Stimulated activated CD4-positive, alpha-beta T cell treated with anti-CD3 and anti-CD28 coated beads, Interleukin-4, amount 100 ng/mL, for 48 hours (primary cell): ENCODE measurements at places on chromosomes 7 and 10.

DNA sequence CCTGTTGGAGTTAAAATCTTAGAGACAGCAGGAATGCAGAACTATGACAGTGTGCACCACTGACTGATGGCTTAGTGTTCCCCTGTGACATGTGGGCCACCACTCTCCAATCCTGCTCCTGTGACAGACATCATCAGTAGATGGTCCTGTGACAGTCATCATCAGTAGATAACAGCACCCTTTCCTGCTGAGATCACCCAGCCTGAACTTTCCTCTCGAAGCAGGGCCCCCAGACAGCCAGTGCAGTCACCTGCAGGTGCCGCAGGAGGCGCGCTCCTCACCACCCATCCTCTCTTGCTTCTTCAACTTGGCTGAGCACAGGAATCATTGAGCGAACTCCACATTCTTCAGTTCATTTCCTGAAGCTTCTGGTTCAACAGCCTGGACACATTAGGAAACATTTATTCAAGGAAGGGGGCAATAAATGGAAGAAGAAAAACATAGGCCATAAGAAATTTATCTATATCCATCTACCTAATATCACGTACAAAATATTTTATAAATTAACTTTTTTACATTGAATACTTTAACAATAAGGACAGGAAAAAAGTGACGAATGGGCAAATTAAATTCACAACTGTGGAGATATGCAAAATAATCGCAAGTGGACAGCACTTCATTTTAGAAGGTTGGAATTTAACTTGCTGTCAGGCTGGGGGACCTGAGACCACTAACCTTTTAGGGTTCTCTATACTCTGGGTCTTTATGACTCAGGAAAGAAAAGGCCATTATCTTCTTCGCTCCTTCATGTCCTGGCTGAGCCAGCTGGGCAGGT lies 32.0 kb upstream of the MKI67 start:
- no peak for DNase-seq

DNA sequence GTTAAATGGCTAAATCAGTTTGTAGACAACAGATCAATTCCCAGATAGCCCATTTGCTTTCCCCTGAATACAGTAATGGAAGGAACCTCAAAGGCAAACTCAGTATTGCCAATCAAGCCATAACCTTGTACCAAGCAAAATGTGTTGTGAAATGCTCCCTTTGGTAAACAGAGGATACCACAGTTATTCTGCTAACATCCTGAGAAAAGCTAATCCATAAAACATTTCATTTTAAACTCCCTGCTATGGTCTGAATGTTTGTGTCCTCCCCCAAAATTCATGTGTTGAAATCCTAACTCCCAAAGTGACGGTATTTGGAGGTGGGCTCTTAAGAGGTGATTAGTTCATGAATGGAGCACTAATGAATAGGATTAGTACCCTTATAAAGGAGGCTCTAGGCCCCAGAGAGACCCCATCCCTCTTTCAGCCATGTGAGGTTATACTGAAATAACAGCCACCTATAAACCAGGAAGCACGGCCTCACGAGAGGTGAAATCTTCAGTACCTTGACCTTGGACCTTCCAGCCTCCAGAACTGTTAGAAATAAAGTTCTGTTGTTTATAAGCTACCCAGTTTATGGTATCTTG lies 89.3 kb upstream of the RNF148 start:
- DNase-seq: no peak

GRCh38 chr10:76879116-76879913 lies 758.3 kb downstream of the KCNMA1 start:
- no peak for DNase-seq

DNA sequence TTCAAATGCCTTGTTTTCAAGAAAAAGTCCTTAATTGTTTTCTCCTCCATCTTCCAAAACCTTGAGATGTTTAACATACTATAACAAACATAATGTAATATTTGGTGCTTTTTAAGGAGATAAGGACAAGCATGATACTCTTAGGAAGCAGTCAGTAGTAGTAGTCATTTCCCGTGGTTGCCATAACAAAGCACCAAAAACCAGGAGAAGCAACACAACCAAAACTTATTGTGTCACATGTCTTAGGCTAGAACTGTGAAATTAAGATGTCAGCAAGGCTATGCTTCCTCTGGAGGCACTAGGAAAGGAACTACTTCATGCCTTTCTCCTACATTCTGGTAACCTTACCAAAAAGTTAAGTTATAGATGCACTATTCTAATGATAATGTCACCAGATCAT lies 106.8 kb downstream of the MBL2 start:
- DNase-seq: no peak

- no peak for DNase-seq
Observed at GRCh38 chr10:75291805-75292204, 56.0 kb upstream of the COMTD1 start.

DNA sequence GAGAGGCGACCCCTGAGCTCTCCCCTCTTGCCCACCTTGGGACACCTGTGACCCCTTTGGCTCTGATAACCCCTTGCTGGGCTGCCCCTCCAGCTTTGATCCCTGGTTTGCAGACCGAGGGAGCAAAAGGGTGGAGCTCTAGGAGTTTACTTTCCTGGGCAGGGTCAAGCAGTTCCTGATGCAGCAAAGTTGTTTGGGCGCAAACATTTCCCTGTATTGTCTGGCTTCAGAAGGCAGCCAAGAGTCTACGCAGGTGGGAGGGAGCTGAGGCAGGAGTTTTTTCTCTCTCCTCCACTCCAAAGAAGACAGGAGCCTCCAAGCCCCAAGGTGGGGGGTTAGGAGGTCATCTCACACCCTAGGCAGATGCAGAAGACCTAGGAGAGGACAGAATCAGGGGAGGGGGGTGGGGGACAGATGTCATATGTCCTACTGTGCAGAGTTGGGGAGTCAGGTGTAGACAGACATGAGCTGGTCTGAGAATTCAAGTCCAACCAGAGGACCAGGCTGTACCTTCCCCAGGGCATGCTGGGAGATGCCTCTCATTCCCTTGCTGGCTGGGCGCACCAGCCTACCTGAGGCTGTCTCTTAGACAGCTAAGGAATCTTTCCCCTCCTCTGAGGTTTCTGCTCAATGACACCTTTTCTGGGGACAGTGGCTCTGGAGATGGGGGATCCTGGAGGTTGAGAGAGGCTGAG lies 20.5 kb downstream of the TMEM270 start:
- DNase-seq: no peak

GRCh38 chr10:73494213-73494612 lies 1.6 kb downstream of the PPP3CB start:
- DNase-seq: no peak

DNA sequence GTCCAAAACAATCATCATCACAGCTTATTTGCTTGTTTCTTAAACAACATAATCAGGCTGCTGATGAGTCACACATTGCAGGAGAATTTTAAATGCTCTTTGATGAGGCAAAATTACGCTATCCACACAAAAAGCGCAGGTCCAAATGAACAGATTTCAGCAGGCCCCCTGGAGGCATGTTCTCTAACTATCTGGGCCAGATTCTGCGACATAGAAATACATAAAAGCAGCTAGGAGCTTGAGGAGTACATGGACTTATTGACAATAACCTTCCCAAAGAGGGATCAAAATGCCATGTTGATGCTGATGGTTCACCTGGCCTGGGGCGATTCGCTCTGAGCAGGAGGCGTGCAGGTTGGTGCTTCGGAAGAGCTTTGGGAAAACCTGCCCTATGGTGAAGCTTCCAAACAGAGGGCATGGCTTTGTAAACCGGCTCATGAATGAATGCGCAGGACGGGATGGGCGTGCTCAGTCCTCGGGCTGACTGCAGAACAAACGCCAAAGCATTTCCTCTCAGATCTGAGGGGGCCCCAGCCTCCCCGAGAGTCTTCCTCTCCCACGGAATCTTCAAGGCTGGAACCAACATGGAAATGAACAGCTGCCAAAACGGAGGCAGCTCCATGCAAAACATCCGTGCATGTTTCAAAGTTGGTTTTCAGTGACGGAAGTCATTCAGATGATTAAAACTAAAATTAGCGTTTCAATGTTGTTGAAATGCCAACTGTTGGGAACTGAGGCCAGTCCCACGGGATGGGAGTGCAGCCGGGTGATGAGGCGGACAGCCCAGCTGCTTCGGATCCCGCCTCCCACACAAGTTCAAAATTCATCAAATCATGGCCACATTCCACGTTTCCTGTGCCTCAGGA lies 179.6 kb downstream of the TCERG1L start:
- DNase-seq: no peak

- DNase-seq: no peak
Observed at GRCh38 chr10:1115607-1115955, 59.4 kb downstream of the WDR37 start.

DNA sequence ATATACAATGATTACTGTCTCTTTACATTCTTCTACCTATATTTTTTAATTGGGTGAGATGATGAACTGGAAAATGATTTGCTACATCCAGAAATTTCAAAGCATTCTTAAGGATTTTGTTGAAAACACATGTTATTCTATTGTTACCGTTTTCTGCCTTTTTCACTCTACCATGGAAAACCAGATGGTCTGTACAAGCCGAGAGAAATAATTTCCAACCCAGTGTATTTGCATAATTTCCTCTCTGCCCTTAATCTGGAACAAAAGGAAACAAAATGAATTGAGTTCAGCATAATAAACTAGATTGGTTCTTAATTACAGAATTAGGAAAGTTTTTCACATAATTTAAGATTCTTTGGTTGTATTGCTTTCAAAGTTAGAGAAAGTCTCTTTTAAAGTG lies 211.2 kb downstream of the CACNB2 start:
- no peak for DNase-seq

DNA sequence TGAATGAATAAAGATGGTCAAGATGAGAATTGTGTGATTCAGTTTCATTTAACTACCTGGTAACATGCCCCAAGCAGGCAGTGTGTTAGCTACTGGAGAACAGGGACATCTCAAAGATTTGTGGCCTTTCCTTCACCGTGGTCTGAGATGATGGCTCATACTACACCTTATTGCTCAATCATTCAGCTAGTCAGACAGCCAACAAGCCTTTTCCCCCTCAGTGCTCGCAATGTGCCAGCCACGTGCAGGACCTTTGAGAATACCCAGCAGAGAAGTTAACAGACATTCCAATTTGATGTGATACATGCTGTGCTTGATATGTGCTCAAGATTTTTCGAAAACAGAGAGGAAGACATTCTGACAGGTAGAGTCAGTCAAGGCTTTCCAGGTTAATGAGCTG lies 562.8 kb downstream of the SUGCT start:
- DNase-seq: no peak

- no peak for DNase-seq
Observed at GRCh38 chr10:131143425-131144165, 167.9 kb downstream of the TCERG1L start.

- no peak for DNase-seq
Observed at GRCh38 chr7:87541648-87542047, 59.0 kb downstream of the ABCB1 start.

DNA sequence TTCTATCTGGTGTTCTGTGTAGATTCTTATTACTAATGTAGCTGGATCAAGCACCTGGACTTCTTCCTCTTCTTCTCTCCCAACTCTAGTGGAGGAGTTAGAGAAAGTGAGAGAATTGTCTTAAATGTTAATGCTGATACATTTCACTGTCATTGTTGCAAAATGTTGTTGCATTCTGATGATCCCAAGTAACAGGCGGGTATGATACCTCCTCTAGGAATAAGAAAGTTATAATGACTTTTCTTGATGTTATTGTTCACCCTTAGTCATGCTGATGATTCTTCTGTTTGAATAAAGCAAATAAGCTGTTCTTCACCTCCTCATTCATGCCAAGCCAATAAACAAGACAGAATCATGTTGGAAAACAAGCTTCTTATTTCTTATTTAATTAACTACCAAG lies 9.1 kb downstream of the CHRM2 start:
- no peak for DNase-seq

DNA sequence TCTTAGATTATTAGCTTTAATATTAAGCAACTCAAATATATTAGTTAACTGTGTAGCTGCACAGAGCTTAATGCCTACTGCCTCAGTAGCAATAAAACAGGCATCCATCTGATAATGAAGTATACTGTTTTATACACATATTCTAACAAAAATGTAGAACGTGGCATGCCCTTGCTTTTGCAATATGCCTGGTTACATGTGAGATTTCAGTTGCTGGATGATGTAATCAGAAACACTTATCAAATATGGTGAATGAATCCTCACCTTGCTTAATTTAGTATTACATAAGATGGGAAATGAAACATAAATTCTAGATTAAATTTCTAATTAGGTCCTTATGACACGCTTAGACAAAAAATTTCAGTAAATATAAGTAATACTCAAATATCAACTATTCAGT lies 8.0 kb downstream of the DNAJC1 start:
- DNase-seq: no peak

- DNase-seq: no peak
Observed at GRCh38 chr7:136102881-136103280, 125.7 kb upstream of the MTPN start.

DNA sequence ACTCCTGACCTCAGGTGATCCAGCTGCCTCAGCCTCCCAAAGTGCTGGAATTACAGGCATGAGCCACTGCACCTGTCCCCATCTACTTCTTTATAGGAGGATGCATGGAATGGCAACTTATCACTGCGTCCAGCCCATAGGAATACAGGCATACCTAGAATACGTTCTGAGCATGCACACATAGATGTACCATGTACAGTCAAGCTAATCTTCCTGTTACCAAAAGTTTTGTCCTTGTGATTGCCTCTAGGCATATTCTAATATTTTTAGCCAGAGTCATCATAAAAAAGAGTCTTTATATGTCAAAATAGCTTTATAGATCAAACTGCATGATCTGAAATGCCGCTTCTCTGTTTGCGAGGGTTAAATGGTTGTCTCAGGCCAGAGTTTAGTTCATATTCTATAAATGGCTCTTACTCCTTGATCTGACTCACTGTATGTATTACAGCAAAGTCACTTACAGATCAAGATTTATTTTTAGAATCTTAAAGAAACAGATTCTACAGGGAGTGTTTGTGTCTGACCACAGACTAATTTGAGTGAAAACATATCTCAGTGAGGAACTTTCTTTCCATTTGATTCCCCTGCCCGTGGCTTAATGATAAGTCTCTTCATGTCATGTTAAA lies 210.9 kb downstream of the CREB5 start:
- DNase-seq: no peak

GRCh38 chr7:132218876-132219275 lies 357.4 kb downstream of the PLXNA4 start:
- no peak for DNase-seq

DNA sequence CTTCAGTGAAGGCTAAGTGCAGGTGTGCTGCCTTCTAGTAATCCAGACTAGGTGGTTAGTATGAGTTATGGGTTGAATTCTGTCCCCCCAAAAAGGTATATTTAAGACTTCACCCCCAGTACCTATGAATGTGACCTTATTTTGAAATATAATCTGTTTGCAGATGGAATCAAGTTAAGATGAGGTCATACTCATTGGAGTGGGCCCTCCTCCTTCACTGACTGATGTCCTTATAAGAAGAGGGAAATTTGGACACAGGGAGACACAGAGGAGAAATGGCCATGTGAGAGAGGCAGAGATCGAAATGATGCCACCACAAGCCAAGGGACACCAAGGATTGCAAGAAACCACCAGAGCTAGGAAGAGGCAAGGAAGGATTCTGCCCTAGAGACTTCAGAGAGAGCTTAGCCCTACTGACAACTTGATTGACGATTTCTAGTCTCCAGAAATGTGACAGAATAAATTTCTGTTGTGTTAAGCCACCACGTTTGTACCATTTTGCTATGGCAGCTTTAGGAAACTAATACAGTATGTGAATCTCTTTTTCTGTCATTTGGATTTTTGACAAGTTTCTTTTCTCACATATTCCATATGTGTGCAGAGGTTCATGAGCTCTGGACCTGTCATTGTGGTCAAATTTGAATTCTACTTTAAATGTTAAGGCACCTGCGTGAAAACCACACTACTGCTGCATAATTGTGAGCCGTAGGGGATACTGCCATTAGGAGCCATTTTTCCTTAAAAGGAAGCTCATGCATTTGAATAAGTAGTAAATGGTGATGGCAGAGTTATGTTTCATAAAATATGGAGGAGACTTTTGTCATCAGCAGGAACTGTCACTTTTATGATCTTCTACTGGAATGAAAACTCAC lies 2.6 kb upstream of the RPA3 start:
- DNase-seq: no peak
